ENCODE measurements at places on chromosomes 4 and X.
A peak's percentile ranks its signal among the peaks of the same experiment; 100 is the strongest.

DNA sequence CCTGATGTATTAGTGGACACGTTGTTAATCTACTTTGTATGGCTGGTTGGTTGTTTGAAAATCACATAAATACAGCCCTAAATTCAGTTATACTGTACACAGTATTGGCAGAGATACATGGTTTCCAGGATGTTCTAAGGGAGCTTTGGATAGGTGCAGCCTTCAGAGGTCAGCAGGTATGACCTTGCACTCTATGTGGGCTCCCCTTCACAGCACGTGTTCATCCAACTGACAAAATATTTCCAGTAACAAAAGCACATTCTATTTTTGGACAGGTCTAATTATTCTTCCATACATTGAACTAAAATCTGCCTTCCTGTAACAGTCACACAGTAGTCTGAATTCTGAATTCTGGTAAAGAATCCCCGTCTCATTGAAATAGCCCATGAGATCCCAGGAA lies 92.8 kb upstream of the RAPGEF2 start:
- no peak for DNase-seq

DNA sequence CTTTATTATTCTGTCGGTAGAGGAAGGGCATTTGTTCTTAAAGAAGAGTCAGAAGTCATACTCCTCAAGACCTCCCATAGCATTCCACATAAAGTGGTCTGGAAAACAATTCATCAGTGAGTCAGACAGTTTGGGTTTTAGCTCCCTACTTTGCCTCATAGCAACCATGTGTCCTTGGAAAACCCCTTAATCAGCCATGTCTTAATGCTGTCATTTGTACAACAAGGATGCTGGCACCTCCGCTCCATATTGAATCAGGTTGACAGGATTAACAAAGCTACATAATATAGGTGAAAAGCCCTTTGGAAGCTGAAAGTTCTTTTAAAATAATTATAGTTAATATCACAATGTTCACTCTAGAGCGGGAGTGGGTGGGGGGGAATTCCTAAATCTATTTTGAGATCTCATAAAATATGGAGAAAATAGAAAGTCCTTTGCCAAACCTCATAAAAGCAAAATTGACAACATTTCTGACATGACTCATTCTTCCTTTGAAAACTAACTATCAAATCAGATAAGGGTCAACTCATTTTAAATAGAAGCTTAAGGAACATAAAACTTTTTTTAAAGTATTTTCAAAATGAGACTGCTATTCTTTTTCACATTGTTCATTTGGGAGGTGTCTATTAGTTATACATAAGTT lies 37.3 kb upstream of the GUCY1A1 start:
- peak; percentile 72 for DNase-seq

GRCh38 chr4:3945511-3946290 lies 179.5 kb downstream of the ADRA2C start:
- no peak for DNase-seq

DNA sequence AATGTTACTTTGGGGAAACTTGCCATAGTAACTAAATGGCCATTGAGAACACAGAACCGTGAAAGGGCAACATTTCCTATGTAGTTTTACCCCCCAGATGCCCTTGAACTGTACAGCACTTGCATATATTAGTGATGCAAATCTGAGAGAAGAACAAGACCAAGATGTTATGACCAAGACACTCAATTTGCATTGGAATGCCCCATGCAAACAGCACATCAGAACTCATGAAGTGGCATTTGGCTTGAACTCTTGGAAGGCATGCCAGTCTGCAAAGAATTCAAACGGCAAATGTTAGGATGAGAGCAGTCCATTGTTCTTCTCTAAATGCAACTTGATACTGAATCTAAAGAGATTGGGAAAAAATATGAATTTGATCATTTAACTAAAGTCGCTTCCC lies 139.4 kb upstream of the CXorf66 start:
- no peak for DNase-seq

- no peak for DNase-seq
These were observed 43.9 kb upstream of the HPRT1 start for GRCh38 chrX:134416087-134416486.

DNA sequence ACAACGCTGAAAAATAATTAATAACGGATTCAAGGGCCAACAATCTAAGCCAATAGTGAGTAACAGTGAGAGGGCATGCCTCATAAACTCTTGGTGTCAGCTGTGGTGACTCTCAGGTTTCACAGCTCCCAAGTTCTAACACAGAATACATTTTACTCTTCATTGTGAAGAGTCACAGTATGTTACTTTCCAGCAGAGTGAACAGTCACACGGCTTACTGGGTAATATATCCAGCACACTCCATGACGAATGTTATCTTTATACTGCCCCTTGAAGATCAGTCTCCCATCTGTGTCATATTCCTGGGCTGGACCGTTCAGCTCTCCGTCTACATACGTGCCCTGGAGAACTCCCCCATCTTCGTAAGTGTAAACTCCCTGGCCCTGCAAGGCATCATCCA lies 23.1 kb downstream of the SETD7 start:
- no peak for DNase-seq

DNA sequence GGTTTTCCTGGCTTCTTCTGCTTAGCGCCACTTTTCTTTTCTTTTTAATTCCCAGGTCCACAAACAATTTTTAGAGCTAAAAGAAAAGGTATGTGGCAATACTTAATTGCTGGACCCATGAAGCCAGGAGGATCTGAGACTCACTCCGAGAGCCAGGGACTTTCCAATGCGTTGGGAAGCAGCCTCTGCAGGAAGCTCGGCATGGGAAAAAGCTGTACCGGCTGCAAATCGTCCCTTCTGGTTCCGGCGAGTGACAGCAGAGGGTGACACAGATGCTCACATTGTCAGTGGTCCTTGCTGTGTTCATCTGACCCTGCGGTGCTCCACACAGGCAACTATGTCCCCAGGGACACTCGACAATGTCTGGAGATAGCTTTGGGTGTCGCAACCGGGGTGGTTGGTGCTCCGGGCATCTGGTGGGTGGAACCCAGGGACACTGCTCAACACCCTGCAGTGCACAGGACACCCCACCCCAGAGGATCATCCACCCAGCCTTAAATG lies 164.0 kb downstream of the PRKX start:
- no peak for DNase-seq

DNA sequence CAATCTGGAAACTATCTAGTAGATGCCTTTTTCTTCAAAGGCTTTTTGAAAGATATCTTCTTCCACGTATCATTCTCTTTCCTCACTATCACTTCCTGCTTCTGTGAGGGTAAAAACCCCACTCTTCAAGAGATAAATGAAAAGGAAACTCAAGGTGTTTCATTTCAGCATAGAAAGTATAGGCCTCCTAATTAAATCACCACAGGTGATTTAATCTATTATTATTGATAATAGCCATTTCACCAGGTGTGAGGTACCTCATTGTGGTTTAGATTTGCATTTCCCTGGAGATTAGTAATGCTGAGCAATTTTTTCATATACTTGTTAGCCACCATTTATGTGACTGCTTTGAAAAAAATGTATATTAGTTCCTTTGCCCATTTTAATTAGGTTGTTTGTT lies 92.0 kb upstream of the EMCN start:
- no peak for DNase-seq

Measured in astrocyte (in vitro differentiated cells and primary cell).